HCT116 (cell line): ENCODE measurements at places on chromosomes 12 and 14. TPM values are rescaled to one million over a fixed set of nuclear protein-coding genes. Genes with fewer than 3 reads are reported as not detected.
A peak's percentile ranks its signal among the peaks of the same experiment; 100 is the strongest.

The KSR2 gene
- 10.1 TPM for total RNA-seq

The PGF gene
- 6.4 TPM for total RNA-seq

The AVPR1A gene
- 0.07 TPM for total RNA-seq

The SIX1 gene
- total RNA-seq = 2.5 TPM

GRCh38 chr14:92493492-92493891 is 20.1 kb upstream of the RIN3 start:
- no peak for DNase-seq

DNA sequence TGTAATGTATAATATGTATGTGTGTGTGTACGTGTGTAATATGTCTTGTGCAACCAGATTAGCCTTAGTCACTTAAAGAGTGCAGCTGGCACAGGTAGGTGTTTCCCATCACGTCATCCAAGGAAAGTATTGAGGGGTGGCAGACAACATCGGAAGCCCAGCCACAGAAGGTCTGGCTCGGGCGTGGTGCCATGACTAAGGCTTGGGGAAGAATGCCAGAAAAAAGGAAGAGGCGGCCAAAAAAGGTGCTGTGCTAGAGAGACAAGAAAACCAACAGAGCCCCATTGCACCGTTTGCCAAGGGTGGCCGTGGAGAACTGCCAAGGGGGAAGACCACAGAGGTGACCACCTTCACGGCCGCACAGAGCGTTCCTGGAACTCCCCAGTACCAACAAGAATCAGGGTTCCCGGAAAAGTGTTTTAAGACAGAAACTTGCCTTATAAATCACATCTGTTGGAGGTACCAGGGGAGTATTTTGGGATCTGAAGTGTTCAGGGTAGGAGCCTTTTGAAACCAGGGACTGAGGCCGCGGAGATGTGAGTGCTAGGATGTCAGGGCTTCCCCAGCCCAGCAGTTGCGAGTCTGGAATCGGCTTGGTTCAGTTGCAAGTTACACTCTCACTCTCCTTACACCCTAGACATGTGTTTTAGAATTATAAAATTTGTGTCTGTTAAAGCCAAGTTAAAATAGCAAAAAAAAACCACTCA is 131.2 kb upstream of the DYRK2 start:
- DNase-seq = peak; percentile 16

DNA sequence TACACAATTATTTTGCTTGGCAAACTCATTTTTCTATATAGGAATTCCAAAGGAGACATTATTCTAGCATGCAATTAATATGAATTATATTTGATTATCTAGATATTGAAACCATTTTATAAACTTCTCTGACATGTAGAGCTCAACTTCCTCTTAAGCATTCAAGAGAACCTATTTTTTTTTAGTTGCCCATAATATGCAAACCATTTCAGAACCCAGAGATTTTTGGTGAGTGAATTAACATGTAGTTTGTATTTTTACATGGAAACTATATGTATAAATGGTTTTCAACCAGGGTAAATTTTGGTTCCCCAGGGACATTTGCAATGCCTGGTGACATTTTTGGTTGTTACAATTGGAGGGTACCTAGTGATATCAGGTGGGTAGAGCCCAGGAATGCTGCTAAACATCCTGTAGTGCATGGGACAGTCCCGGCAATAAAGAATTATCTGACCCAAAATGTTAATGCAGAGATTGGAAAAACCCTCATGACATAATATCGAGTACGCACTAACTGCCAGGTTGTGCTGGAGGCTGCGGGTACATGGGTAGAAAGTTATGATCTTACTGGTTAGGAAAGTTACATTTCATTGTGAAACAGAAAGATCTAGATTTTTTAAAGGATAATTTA is 338.9 kb upstream of the GARIN2 start:
- DNase-seq = no peak

DNA sequence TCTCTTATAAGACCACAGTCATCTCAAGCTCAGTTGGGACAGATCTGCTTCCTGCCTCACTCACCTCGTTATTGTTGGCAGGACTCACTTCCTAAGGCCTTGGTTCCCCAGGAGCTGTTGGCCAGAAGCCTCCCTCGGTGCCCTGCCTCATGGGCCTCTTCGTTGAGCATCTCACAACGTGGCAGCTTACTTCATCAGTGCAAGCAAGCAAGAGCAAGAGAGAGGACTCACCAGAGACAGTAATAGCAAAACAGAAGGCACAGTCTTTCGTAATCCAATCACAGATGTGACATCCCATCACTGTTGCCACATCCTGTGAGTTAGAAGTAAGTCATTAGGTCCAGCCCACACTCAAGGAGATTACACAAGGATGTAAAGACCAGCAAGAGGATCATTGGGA is 5.1 kb upstream of the NUMB start:
- DNase-seq = no peak

DNA sequence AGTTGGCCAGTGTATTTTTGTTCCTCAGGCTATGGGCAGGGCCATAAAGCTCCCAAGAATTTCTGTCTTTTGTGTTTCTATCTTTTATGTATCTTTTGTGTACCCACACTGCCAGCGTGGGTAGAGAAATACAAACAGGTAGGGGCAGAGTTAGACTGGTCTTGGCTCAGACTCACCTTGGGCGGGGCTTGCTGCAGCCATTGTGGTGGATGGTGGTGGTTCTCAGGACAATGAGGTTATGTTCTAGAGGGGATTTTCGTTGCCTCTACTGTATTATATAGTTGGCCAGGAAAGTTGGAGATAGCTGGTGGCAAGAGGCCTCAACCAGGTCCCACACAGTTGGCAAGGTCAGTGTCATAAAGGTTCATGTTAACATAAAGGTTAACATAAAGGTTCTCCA is 977.5 kb upstream of the LRFN5 start:
- no peak for DNase-seq

- peak; percentile 27 for DNase-seq
Observed at GRCh38 chr12:64099397-64099796, 122.7 kb downstream of the KICS2 start.

GRCh38 chr12:121096199-121096798 is 36.4 kb upstream of the P2RX7 start:
- no peak for DNase-seq
